ENCODE measurements at places on chromosomes 3 and 15.

DNA sequence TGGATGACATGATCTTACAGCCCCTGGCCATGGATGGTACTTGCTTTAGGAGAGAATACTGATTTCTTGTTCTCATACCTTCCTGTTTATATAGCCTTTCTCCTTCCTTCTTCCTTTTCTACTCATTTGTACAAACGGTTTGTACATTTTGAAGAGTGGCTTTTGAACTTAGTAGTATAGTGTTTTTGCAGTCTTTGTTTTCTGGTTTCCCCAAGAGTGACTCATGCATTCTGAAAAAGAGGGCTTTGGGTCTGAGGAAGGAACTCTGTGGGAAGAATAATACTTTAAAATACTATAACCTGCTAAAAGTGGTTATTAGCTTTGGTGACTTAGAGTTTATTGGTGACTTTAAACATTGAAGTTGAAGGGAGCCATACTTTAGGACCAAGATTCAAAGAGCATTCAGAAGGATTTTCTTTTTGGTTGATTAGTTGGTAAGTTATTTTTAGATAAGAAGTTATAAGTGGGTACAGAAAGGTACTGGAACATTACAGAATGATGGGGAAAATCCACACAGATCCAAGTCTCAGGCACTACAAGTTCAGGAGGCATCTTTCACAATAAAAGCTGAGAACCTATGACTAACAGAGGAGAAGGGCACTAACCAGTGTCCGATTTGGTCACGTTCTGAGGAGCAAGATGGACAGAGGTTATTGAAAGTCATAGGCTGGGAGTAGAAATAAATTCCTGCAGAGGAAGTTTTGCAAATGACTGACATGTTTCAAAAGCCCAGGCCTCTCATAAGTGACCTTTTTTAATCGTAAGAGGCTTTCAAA is 369.6 kb upstream of the AZI2 start:
- no peak for DNase-seq

- DNase-seq: no peak
These were observed 58.1 kb downstream of the DGKG start for GRCh38 chr3:186303965-186304364.

DNA sequence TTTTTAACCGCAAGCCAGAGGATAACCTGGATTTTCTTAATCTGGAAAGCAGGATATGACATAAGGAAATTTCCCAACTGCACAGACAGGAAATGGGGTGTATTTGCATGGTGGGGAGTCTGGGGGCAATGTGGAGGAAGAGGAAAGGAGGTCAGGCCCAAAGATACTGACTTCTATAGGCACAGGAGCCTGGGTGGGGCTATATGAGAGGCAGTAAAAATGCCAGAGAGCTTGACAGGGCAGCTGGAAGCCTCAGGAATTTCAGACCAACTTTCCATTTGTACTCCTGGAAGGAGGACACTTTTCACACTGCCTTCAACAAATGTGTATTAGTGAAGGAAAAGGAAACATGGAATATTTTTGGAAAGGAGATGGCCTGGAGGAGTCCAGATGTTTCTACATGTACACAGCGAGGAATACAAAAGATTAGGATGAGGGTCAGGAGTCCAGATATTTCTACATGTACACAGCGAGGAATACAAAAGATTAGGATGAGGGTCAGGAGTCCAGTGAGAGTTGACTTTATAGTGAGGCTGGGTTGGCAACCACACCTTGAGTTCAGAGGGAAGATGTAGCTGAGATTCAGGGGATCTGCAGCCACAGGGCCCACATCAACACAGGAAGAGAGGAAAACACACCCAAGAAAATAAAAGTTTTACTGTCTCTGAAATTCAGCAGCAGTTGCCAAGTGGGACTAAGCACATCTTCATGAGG is 111.9 kb upstream of the PTPRG start:
- no peak for DNase-seq

DNA sequence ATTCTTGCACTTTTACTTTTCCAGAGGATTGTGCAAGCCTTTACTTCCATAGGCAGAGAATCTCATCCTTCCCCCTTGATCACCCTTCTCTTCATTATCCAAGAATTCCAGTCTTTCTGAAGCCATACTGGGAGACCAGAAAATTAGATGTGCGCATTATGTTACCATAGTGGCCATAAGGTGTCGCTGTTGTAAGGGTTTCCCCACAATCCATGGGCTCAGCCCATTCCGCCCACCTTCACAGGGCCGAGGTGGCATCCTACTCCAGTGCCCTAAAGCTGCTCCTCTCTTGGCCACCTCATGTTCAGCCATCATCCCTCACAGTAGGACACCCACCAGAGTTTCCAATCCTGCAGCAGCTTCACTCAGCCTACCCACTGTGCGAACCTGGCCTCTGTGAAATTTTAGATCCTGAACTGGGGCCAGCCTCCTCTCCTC is 35.0 kb downstream of the CTSH start:
- DNase-seq: peak; percentile 63

GRCh38 chr3:161096771-161097367 is 8.3 kb downstream of the B3GALNT1 start:
- DNase-seq: peak; percentile 31

DNA sequence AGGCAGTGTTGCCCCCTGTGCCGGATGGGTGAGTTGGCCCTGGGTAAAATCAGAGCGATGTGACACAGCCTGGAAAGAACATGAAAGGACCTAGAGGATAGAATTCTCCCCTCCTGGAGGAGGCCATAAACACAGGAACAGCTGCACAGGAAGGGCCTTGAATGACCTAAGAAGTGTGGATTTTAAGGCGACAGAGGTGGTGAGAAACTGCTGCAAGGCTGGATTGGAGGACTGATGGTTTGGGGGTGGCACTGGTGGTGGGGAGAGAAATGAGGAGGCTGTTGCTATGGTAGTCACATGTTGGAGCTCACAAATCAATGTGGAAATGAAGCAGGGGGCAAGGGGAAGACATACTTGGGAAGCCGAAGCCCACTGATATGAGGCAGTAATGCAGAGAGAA is 13.8 kb downstream of the XIRP1 start:
- peak; percentile 62 for DNase-seq

GRCh38 chr3:133880287-133880686 is 15.4 kb downstream of the RAB6B start:
- DNase-seq: no peak

DNA sequence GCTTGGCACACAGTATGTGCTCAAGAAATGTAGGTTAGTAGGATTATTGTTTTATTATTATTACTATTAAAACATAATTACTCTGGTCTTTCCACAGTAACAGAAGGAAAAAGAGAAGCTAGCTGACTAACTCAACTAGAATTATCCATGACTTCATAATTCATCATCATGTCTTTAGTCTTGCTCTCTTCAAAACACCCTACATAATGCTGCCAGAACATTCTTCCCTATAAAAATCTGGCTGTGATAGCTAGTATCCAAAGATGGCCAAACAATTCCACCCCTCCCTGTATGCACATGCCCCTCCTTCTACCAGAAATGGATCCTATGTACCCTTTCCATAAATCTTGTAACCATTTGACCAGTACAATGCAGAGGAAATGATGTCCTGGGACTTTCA is 48.8 kb upstream of the SRGAP3 start:
- no peak for DNase-seq

- DNase-seq: no peak
These were observed 80.3 kb upstream of the HRH1 start for GRCh38 chr3:11074011-11074410.

- peak; percentile 84 for DNase-seq
These were observed 5.6 kb downstream of the RBP1 start for GRCh38 chr3:139533781-139534454.

DNA sequence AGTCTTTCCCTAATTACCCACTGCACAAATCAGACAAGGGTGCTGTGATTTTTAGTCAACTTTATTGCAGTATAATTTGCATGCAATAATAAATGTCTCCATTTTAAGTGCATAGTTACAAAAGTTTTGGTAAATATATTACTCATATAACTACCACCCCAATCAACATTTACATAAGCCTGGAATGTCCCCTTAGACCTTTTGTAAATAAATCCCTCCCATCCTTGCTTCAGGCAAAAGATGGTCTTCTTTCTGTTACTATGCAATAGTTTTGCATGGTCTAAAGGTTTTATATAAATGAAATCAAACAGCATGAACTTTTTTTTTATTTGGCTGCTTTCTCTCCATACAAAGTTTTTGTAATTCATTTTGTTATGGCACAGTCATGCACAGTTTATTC is 235.4 kb downstream of the PYDC2 start:
- DNase-seq: no peak

DNA sequence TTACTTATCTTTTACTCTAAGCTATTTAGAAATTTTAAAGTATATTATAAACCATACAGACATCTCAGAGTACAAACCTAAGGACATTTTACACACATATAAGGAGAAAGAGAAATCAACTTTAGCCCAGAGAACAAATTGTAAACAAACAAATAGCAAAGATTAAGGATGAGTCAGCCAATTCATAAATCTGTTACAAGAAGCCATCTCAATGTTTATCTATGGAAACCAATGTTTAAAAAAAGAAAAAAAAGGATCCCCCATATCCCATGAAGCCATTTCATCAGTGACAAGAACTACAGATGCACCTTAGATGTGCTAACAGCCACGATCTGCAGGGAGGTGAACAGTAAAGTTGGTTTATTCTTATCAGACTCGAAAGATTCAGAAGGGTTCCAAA is 437.1 kb downstream of the SHQ1 start:
- no peak for DNase-seq

GRCh38 chr15:23823508-23823907 is 136.4 kb upstream of the NDN start:
- no peak for DNase-seq

DNA sequence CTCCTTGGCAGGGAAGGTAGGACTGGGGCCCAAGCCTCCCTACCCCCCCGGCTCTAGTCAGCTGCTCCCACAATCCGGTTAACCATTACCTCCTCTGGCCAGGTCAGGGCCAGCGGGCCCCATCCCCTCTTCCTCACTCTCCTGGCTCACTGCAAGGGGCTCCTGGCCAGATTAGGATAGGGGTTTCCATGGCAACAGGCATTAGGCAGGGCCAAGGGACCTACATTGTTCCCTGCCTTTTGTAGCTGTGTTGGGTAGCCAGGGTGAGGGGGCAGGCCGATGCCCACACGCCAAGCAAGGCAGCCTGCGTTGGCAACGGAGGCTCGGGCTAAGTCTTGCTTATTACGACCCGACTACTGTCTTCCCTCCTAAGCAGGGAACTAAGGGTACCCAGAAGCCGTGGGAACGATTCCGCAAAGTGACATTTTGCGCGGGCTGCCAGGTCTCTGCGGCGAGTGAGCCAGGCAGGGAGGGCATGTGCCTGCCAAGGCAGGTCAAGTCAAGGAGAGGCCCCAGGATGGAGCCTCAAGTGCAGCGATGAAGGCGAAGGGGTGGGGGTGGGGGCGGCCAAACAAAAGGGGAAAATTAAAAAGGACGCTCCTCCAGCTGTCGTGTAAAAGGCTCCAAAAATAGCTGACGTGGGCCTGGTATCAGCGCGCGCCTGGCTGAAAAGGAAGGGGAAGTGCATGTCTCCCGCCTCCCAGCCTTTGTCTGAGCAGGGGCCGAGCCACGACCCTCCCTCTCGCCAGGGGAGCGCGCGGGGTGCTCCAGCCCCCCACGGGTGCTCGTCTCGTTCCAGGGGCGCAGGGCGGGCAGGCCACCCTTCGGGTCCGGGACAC is 919 bp downstream of the IDH2 start:
- DNase-seq: peak; percentile 39

GRCh38 chr15:34607832-34608231 is 24.4 kb upstream of the GOLGA8B start:
- no peak for DNase-seq

- DNase-seq: no peak
These were observed 44.4 kb upstream of the SPRED1 start for GRCh38 chr15:38208206-38208605.

- no peak for DNase-seq
These were observed 105.9 kb downstream of the IL1RAP start for GRCh38 chr3:190619761-190620160.
